ENCODE measurements at places on chromosomes 13 and 19.

- no peak for DNase-seq
These were observed 801.4 kb downstream of the SLITRK6 start for GRCh38 chr13:84997858-84998257.

GRCh38 chr19:35362261-35363000 is 4.2 kb downstream of the FFAR3 start:
- no peak for DNase-seq

GRCh38 chr13:71661921-71662320 is 205.1 kb downstream of the DACH1 start:
- DNase-seq, result no peak

DNA sequence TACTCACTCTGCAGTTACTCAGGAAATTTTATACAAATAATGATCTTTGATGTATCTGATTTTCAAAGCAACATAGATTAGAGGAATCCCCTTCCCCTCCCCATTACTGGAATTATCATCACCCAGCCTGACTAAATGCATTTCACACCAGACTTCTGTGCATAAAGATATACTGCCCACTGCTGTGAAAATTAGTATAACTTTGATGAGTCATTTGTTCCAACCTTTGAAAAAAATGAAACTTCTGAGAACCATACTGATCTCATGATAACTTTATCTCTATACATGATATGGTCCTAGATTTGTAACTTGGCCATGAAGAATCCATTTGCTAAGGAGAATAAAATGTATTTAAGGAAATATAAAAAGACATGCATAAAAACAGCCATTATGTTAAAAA is 63.9 kb downstream of the GPC6 start:
- no peak for DNase-seq

- DNase-seq, result no peak
These were observed 14.2 kb upstream of the RNF6 start for GRCh38 chr13:26236296-26236695.

DNA sequence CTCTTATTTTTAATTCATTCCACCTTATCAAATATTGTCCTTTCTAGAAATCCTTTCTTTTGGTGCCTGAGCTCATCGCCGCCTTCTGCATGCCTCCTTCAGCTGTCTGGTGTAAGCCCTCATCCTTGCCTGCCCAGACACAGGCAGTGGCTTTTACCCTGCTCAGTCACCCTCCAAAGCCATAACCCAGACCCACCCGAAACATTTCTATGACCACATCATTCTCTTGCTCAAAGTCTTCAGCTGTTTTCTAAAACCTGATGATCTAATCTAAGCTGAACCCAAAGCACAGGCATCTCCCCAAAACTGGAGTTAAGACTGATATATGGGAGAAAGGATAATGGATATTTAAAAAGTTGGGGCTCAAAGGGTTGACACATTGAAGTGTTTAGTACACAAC is 753.7 kb upstream of the SGCG start:
- DNase-seq, result no peak

Measured in stimulated activated CD4-positive, alpha-beta T cell treated with anti-CD3 and anti-CD28 coated beads, TNF-alpha, amount 100 ng/mL, for 24 hours (primary cell).